ENCODE measurements at places on chromosomes 5 and 9.
A peak's percentile ranks its signal among the peaks of the same experiment; 100 is the strongest.

DNA sequence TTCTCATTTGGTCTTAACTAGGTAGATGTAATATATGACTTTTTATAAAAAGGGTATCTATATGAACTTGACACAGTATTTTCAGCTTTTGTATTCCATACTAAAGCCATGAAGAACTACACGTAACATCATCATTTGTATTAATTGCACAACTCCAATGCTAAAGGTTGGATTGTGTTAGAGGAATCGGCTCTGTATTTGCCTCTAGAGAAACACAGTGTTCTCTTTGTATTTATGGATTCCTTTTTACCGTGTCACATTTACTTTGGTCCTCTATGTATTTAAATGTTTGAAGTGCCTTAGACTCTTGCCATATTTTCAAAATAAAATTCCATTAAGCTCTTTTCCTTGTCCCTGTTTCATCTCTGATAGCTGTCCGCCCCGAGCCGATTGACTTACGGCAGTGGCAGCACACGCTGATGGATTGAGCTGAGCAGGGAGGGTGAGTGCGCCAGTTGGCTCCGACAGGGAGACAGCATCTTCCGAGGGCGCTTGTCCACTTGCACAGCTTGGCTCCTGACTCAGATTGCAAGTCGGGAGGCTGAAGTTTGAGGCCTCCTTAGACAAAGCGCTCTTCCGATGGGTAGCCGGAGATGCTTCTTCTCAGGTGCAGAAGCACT, 95.6 kb upstream of the DMRT1 start:
- DNase-seq, result no peak

GRCh38 chr5:32291591-32291990, 21.1 kb downstream of the MTMR12 start:
- DNase-seq, result no peak

DNA sequence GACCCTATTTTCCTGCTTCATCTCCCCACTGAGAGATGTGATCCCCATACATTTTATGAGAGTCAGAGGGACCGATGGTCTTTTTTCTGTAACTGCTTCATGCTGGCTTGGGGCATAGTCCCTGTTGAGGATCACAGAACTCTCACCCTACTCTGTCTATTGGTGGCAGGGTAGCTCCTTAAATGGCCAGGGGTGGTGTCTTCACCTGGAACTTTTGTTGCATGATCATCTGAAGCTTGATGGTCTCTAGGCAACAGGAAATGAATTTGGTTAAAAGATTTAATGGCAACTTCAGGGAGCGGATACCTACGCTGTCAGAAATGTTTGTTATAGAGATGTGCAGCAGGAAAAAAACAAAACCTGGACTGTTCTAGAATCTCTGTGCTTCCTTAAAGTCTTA, 87.0 kb upstream of the GLIS3 start:
- DNase-seq, result no peak

DNA sequence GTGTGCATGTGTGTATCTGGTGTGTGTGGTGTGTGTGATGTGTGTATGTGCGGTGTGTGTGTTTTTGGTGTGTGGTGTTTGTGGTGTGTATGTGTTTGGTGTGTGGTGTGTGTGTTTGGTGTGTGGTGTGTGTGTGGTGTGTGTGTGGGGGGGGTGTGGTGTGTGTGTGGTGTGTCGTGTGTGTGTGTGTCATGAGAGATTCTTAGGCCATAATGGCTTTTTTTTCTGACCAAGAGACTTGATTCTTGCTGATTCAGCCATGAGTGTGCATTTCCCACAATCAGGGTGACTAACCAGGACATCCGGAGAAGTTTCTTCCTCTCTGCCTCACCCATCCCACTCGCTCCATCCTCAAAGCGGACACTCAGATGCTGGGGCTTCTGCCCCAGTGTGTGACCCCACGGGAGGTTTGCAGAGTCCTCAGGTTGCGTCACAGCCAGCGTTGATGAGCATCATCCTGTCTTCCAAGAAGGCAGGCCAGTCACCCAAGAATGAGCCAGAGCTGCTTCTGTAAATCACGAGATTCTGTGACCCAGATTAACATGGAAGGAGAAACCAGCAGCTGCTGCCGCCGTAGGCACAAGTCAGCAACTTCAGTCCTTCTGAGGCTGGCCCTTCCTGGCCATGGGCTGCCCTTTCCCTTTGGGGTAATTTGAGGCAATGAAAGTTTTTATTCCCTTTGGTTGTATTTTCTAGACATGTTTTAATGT, 12.5 kb upstream of the CTSL start:
- peak; percentile 35 for DNase-seq

GRCh38 chr9:130029223-130029973, 13.6 kb downstream of the FNBP1 start:
- DNase-seq, result no peak

GRCh38 chr9:128149951-128150593, 819 bp downstream of the LCN2 start:
- DNase-seq, result no peak

- DNase-seq, result no peak
Observed at GRCh38 chr9:4068449-4068848, 231.4 kb downstream of the GLIS3 start.

GRCh38 chr5:158881091-158881880, 218.4 kb downstream of the EBF1 start:
- no peak for DNase-seq

DNA sequence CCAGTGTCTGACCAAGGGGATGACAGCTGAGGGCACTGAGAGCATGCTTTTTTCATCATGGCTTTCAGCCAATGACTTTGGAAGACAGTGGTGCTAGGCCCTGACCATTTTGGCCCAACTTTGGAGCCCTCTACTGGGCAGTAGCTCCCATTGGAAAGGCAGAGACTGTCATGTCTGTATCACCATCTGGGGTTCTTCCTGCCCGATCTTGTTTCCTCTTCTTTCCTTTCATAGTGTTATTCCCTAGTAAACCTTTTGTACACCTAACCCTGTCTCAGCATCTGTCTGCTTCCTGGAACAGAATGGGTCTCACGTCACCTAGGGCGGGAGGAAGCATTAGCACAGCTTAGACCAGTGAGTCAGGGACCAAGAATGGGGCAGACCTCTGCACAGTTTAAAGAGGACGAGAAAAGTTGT, 97.4 kb upstream of the MAST4 start:
- no peak for DNase-seq

DNA sequence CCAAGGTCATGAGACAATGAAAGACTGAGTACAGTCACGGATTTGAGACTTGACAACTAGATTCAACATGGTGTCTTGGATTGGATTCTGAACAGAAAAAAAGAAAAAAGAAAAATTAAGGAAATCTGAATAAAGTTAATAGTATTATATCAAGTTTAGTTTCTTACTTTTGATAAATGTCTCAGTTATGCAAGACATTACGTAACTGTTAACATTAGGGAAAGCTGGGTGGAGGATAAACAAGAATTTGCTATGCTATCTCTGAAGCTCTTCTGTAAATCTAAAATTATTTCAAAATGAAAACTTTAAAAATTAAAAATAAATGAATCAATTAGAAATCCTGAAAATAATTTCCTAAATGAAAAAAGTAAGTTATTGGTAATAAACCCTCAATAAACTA, 14.4 kb upstream of the DCAF12 start:
- DNase-seq, result no peak

DNA sequence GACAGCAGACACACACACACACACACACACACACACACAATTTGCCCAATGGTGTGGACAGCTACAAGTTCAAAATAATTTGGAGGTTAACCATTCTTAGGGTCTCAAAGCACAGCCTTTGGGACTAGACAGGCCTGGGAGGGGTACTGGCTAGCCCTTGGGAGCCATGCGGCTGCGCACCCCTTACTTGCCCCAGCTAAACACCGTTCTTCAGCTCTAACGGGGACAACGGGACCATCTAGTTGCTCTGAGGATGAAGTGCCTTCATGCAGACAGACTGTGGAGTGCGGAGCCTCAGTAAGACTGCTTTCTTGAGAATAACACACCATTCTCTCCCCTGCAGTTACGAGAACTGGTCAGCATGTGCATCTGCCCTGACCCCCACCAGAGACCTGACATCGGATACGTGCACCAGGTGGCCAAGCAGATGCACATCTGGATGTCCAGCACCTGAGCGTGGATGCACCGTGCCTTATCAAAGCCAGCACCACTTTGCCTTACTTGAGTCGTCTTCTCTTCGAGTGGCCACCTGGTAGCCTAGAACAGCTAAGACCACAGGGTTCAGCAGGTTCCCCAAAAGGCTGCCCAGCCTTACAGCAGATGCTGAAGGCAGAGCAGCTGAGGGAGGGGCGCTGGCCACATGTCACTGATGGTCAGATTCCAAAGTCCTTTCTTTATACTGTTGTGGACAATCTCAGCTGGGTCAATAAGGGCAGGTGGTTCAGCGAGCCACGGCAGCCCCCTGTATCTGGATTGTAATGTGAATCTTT, 64.6 kb downstream of the PSMB7 start:
- no peak for DNase-seq
